ENCODE measurements at places on chromosomes 1 and 21.
A peak's percentile ranks its signal among the peaks of the same experiment; 100 is the strongest.

- DNase-seq, result no peak
Observed at GRCh38 chr1:32010246-32010645, 3.4 kb upstream of the KHDRBS1 start.

DNA sequence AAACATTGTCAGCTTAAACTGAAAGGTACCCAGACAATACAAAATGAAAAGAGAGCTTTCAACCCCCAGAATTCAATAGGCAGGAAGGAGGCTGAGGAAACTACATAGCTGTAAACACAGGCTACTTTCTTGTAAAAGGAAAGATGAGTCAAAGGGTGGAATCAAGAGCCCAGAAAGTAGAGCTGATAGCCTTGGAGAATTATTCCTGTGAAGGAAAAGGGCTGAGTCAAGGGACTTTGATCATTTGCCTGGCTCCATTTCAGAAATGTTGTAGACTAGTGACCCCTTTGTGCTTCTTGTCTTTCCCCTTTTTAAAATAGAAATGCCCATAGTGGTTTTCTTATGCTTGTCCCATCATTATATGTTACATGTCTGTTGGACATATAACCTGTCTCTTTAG, 597.6 kb downstream of the ADGRL2 start:
- DNase-seq, result no peak

DNA sequence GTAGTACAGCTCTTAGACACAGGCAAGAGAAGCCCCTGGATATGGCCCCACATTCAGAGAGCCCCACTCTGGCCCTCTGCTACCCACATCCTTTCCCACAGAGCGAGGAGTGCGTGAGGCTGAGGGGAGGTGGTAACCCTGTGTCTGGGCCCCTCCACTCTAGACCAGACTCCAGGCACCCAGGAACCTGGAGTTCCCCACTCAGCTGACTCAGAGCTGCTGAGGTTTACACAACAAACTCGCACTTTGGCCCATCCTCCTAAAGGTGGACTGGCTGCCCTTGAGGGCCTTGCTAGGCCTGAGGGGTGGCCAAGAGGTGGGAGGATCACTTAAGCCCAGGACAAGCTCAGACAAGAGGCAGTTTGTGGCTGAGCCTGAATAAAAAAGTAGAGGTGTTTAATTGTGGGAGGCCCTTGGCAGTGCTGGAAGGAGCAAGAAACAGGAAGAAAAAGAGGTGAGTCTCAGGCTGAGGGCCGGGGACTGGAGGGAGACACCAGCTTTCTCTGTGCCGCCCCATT, 10.7 kb downstream of the MR1 start:
- peak; percentile 87 for DNase-seq

- DNase-seq, result no peak
Observed at GRCh38 chr1:44327679-44328491, 27.2 kb downstream of the ERI3 start.

DNA sequence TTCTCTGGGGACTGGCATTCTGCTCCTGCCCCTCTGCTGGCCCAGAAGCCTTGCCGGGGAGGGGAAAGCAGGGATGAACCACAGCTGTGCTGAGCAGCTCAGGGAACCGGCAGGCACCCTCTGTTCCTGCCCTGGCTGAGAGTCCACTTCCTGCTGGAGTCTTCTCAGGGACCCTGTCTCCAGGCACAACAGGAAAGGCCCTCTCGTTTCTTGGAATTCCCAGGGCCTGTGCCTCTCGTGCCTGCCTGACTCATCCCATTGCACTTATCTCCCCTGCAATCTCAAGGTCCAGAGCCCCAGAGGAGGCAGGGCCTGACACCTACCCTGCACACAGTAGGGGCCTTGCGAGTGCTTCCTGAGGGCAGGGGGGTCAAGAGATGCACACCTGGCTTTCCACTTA, 1.1 kb upstream of the EDN2 start:
- DNase-seq, result no peak

GRCh38 chr1:65209005-65209885, 61.2 kb downstream of the AK4 start:
- DNase-seq, result peak; percentile 72

DNA sequence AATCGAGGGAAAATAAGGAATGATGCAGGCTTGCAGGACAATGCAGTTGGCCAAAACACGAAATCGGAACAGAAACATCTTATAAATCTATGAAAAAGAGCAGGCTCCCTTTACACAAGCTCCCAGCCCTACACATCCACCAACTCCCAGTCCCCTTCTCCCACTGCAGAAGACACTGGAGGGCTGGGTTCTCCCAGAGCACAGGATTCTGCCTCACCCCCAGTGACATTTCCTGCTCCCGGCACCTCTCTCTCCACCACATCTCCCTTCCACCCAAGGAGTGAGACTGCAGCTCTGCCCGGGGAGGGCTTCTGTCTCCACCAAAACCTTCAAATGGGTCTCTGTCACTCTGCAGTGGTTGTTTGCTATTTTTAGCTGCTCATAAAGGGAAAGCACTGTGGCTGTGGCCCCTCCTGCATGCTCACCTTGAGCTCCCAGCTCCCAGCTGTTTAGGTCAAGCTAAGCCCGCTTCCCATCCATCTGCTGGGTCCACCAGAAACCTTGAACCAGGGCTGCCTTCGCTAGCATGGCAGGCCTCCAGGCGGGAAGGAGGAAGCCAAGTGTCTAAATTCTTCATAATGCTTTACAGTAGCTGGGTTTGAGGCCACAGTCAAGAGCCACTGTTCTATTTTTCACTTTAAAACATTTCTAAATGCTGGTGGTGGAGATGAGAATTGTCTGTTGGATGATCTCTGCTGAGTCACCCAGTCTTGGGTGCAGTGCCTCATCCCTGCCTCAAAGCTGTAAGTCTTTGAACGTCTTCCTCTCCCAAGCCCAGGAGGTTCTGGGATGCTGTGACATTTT, 3.3 kb upstream of the C2CD2 start:
- DNase-seq, result no peak

DNA sequence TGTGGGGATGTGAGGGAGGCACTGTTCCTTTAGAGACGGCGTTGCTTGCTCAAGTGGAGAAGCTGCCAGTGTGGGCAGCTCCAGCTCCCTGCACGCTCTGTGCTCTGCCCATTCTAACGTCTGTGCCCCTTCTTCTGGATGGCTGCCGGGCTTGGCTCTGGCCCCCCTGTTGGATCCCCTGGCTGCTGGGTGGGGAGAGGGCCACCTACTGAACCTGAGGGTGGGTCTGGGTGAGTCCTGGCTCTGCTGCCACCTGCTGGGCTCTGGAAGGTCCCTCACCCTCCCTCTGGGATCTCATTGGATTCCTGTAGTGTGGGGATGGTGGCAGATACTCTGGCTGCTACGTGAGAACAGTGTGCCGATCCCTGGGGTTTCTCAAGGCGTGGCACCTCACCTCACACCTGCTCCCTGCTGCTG, 5.0 kb downstream of the PFKL start:
- DNase-seq, result peak; percentile 82

- no peak for DNase-seq
Observed at GRCh38 chr1:205002705-205003104, 40.3 kb upstream of the CNTN2 start.

DNA sequence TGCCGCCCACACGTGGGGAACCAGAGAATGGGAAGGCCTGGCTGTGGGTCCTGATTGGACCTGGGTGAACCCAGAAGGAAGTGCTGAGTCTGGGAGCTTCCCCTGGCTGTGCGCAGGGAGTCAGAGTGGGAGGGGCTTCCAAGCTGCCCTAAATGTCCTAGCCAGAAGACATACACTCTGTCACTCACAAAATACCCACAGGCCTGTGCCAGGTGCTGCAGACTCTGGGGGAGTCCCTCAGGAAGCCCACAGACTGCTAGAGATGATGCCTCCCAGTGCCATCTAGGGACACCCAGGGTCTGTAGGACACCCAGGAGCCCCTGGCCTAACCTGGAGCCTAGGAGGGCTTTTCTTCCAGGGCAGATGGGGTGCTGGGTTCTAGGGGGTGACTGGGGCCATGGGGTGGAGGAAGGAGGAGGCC, 33.7 kb upstream of the LRP8 start:
- no peak for DNase-seq

GRCh38 chr1:58084266-58084665, 462.3 kb downstream of the OMA1 start:
- DNase-seq, result no peak

GRCh38 chr1:151370211-151370911, 2.1 kb downstream of the SELENBP1 start:
- DNase-seq, result no peak

GRCh38 chr1:206097381-206097780, 19.8 kb downstream of the AVPR1B start:
- DNase-seq, result no peak

DNA sequence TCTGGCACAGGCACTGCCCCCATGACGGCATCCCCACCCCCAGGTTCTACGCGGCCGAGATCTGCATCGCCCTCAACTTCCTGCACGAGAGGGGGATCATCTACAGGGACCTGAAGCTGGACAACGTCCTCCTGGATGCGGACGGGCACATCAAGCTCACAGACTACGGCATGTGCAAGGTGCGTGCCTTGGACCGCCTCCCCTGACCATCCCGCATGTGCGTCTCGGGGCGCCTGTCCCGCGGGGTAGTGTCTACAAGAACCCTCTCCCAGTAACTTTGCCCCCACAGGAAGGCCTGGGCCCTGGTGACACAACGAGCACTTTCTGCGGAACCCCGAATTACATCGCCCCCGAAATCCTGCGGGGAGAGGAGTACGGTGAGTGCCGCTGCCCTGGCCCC, 22.6 kb downstream of the FAAP20 start:
- no peak for DNase-seq

GRCh38 chr1:199978408-199978940, 49.0 kb upstream of the NR5A2 start:
- DNase-seq, result no peak

DNA sequence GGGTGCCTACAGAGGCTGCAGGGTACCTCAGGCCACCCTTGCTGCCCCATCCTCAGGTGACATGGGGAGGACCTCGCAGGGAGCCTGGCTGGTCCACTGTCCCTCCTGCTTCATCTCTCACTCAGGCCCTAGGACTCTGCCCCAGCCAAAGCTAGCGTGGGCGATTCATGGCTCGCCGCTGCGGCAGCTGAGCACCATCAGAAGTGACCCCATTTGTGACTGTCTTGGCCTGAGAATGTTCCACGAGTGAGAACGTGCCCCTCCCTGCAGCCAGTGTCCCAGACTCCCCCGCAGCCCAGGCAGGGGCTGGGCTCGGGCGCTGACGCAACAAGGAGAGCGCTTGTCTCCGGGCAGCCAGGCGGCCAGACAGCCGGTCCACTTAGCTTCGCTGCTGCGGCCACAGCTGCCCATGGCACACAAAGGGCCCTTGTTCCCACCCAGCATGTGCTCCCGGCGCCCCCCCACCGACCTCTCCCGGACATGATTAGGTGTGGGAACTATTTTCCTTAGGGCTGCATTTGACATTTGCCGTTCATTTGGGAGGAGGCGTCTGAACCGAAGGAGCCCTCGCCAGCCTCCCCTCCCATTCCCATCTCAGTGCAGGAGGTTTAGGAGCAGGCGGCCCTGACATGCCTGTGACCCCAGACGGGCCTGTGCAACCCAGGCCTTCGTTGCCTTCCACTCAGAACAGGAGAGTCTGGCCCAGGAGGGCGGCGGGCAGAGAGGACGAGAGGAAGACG, 19.3 kb upstream of the POFUT2 start:
- no peak for DNase-seq

- no peak for DNase-seq
Observed at GRCh38 chr1:202031796-202032195, 21.4 kb downstream of the ELF3 start.

DNA sequence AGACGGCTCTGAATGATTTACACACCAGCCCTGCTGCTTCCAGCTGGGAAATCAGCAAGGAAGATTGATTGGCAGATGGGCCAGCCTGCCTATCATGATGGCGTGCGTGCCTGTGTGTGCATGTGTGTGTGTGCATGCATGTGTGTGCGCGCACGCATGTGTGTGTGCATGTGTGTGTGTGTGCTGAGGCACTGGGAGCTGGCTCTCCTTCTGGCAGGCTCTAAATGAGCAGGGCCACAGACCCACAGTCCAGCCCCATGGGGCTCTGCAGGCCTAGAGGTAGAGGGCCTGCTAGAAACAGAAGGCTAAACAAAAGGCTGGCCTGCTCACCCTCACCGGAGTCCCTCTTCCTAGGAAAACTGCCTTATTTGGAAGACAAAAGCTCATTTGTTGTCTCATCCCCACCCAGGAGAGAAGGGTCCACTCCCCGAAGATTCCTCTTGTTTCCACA, 6.0 kb downstream of the KLHDC8A start:
- DNase-seq, result no peak

- no peak for DNase-seq
Observed at GRCh38 chr1:214146523-214146922, 134.4 kb upstream of the SMYD2 start.

GRCh38 chr1:38500352-38500751, 359.2 kb downstream of the RRAGC start:
- DNase-seq, result no peak

GRCh38 chr1:165116732-165117131, 239.8 kb downstream of the LMX1A start:
- DNase-seq, result no peak

DNA sequence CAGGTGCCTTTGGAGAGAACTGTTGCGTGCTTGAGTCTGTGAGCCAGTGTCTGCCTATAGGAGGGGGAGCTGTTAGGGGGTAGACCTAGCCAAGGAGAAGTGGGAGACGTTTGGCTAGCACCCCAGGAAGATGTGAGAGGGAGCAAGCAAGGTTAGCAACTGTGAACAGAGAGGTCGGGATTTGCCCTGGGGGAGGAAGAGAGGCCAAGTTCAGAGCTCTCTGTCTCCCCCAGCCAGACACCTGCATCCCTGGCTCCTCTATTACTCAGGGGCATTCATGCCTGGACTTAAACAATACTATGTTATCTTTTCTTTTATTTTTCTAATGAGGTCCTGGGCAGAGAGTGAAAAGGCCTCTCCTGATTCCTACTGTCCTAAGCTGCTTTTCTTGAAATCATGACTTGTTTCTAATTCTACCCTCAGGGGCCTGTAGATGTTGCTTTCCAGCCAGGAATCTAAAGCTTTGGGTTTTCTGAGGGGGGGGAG, 2.4 kb downstream of the BTG2 start:
- DNase-seq, result no peak

- DNase-seq, result no peak
Observed at GRCh38 chr1:56303805-56304204, 275.6 kb downstream of the PLPP3 start.

- no peak for DNase-seq
Observed at GRCh38 chr21:39527664-39528381, 76.1 kb downstream of the SH3BGR start.

DNA sequence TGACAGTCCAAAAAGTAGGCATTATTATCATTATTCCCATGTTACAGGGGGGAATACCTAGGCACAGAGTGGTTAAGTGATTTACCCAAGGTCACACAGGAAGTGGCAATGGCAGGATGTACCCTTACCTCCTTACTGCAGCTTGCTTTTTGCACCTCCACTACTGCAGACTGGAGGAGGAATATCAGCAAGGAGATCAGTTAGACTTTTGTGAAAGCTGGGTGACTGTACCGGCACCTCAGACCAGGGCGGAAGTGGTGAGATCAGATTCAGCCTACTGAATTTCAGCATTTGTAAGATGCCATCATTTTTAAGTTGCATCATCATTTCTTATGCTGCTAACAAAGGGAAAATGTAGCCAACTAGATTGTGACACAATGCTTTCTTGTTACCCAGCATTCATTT, 4.5 kb downstream of the ADARB1 start:
- DNase-seq, result peak; percentile 93

GRCh38 chr1:187933562-187934419, 1105.0 kb downstream of the PLA2G4A start:
- DNase-seq, result no peak

- DNase-seq, result no peak
Observed at GRCh38 chr1:14567903-14568302, 30.6 kb upstream of the KAZN start.

GRCh38 chr1:100074604-100075395, 57.9 kb downstream of the SASS6 start:
- DNase-seq, result no peak
